ENCODE measurements at places on chromosomes 11 and 22.

GRCh38 chr11:113603277-113604059 lies 102.6 kb downstream of the TMPRSS5 start:
- no peak for DNase-seq

GRCh38 chr11:61700212-61700611 lies 20.0 kb downstream of the DAGLA start:
- DNase-seq: no peak

DNA sequence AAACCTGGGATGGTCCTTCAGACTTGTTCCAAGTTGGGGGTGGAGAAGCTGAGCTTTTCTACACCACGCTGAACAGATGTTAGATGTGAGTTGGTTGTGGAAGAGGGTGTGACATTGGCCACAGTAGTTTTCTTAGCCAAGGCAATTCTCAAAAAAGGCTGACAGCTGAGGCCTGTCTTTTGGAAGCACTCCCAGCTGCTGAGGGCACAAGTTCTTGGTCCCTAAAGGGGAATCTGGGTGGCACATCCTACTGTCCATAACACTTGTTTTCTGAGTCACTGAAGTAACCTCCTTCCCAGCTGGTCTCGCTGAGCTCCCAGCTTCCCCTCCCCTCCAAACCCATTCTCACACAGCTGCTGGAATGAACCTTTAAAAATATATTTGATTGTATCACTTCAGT lies 375.7 kb upstream of the KIRREL3 start:
- DNase-seq: no peak

- no peak for DNase-seq
These were observed 290.3 kb upstream of the API5 start for GRCh38 chr11:43021466-43021865.

DNA sequence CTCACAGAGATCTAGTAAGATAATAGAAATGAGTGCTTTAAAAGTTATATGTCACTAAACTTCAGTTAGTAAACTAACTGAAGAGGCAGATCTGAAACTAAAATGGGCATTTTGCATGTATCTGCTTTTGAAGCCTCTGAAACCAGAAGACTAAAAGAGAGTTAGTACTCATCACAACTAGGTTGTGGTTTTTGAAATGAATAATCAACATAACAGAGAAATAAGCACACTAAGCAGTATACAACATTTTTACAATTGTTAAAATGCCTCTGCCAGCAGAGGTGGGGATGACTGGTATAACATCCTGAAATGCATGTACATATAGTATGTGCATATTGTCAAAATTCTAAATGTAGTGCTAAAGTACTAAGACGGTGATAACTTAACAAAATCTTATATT lies 564.5 kb downstream of the DLG2 start:
- DNase-seq: no peak

DNA sequence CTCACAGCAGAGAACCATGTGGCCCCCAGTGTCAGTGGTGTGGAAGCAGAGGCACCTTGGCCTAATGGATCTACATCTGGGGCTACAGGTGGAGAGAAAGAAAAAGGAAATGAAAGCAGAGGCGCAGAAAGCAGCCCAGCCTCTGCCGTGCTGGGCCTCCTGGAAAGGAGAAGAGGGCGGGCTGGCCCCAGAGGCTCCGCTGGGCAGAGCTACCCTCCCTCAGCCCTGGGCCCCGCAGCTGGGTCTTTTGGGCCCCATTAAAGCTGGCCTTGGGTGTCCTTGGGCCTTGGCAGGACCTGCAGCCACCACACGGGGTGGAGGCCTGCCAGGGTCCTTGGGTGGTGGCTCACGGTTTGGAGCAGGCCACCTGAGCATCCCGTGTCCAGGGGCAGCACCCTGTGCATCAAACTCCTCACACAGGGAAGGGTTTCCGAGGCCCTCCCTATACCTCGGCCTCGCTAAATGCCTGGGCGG lies 31.6 kb upstream of the GAL start:
- no peak for DNase-seq

- no peak for DNase-seq
These were observed 4.1 kb downstream of the RIC3 start for GRCh38 chr11:8164746-8165145.

DNA sequence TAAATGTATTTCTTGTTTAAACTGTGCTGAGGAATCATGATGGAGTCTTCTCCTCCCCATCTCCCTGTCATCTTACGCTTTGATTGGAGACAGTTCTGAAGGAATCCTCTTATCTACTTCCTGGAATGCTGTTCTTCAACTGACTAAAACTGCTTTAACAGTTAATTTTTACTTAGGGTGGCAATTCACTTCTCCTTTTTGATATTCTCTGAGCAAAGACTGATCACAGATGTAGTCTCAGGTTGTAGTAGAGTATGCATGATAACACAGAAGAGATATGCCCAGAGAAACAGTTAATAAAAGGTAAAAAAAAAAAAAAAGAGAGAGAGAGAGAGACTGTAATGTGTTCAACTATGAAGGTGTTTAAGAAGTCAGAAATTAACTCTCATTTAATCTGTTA lies 1.4 kb upstream of the CASP5 start:
- no peak for DNase-seq

DNA sequence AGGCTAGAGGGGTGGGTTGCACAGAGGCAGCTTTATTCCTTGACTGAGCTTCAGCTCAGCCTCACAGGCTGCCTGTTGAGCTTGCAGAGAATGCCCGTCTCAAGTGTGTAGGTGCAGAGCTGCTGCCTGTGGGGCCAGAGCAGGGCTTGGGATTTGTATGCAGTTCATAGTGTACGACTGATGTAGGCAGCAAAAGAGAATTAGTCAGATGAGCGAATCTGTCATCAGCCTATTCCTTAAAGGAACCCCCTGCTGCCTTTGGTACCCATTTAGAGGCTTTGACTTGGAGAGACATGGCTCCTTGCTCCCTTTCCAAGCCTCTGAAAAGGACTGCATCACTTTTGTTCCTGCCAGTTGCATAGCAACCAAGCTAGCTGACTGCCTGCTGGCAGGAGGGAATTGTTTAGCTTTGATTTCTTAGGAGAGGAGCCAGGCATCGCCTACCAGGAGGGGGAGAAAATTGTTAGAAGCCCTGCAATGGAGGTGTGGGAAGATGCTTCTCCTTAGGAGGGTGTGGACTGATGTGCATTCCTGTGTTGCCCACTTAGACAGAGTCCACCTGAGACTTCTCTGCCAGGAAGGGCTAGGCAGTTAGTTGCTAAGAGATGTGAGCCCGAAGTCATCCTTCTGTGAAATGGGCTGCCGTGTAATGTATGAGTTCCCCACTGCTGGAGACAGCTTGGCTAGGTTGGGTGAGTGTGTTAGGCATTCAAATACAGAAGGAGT lies 10.9 kb downstream of the ACO2 start:
- no peak for DNase-seq

DNA sequence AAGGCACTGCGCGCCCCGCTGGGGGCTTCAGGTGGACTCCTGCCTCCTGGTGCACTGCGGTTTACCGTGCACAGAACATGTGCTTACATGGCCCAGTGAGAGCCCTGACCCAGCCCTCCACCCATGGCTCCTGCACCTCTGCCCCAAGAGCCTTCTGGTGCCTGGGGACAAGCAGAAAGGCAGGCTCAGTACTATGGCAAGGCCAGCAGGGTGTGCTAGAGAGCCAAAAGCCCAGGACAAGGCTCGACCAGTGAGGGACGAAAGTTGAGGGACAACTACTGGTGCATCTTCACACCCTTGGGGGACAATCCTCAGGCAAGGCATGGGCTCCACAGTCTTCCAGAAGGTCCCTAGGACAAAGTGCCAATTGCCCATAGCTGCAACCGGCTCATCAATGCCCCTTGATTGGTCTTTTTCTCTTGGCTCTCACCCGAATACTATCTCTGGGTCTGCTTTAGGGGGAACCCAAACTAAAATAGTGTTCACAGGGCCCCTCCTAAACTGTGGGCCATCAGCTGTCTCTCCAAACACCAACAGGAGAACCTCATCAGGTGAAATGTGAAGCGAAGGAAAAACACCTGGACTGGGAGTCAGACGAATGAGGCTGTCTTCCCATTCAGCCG lies 13.5 kb downstream of the PGA5 start:
- DNase-seq: peak; percentile 84

DNA sequence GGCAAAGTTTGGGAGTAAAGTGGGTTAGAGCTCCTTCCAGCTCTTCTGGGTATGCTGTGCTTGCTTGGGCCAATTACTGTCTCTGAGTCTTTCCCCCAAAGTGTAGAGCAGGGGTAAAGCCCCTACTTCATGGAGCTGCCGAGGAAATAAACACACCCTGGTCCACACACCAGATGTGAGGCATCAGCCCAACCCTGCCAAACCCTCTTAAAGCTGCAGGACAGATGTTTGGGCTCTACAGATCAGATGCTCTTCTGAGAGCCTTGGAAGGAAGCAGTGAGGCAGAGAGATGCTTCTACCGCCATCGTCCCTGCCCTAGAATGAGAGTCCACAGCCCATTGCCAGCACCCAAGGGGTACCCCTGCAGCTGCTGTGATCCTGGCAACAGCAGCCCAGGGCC lies 64.7 kb downstream of the ELFN2 start:
- DNase-seq: no peak

DNA sequence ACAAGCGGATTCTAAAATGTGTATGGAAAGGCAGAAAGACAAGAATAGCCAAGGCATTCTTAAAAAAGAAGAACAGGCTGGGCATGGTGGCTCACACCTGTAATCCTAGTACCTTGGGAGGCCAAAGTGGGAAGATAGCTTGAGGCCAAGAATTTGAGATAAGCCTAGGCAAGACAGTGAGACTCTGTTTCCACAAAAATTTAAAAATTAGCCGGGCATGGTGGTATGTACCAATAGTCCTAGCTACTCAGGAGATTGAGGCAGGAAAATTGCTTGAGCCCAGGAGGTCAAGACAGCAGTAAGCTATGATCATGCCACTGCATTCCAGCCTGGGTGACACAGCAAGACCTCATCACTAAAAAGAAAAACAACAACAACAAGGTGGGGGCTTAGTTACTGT lies 46.0 kb upstream of the PPP2R1B start:
- no peak for DNase-seq

DNA sequence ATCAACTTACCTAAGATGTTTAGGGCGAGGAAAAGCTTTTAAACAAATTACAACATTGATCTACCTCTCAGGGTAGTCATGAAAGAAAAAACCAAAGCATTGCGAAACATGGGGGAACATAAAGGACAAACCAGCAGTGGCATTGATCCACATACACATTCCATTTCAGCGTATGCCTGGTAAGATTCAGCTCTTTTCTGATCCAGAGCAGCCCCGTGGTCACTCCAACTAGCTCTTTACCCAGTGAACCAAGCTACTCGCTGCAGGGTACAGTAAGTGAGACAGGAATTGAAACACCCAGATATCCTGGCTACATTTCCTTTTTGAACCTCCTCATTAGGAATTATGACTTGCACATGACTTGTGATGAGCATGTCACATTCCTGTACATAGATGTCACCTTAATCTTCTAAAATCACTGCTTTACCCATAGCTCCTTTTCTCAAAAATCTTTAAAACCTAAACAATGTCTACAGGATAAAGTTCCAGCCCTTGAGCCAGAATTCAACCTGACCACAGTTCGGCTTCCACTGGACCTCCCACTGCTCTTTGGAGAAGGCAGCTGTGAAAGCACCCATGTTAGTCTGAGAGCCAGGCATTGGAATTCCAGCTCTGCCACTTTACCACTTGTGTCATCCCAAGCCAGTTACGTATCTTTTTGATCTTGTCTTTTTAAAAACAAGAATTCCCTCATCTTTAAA lies 42.9 kb upstream of the AKIP1 start:
- no peak for DNase-seq

DNA sequence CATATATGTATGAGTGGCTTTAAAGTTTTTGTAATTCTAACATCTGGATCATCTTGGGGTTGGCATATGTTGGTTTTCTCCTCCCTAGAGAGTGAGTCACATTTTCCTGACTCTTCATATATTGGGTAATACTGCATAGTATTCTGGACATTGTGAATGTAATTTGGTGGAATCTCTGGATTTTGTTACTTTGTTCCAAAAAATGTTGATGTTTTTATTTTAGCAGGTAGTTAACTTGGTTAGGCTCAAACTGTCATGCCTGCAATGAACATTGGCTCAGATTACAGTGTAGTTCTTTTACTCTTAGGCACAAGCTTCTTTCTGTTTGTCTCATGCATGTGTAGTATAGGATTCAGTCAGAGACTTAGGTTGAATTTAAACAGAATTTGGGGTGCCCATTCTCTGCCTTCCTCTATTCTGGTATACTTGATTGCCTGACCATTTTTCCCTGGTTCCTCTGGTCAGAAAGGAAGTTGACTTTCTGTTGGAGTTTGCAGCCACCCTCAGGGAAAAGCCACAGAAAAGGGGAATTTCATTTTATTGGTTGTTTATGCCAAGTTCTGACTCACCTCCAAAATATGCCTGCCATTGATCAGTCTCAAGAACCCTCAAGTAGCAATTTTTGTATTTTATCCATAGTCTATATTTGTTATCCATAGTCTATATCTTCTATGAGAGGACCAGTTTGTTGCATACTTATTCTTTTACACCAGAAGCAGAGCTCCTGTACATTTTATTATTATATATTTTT lies 151.7 kb downstream of the UVRAG start:
- DNase-seq: peak; percentile 29

DNA sequence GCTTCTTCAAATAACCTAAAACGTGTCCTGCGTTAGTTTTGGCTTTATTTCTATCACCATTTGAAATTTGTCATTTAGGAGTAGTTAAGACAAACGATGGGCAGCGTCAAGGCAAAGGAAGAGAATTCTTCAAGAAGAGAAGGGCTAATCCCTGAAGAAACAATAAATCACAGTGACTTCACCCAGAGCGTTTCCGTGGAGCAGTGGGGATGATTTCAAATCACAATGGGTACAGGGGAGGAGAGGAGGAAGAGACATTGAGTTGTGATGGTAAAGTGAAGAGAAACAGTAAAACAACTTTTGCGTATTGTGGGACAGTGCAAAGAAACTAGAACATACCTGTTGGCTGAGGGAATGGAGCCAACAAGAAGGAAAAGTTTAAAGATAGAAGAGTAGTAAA lies 9.7 kb downstream of the PDGFD start:
- no peak for DNase-seq

DNA sequence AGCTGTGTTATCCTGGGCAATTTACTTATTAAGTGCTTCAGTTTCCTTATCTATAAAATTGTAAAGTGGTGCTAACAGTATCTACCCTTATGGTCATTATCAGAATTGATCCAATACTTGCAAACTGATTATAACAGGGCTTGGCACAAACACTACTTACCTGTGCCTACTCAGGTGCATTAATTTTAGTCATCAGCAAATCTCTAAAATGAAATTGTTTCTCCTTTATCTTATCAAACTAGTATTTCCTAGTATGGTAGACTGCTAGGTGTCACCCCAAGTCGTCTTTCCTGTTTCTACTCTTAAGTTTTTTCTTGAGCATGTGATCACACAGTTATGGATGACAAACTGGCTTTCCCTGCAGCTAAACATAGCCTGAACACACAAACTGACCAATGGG lies 4.3 kb upstream of the SLC25A17 start:
- no peak for DNase-seq

DNA sequence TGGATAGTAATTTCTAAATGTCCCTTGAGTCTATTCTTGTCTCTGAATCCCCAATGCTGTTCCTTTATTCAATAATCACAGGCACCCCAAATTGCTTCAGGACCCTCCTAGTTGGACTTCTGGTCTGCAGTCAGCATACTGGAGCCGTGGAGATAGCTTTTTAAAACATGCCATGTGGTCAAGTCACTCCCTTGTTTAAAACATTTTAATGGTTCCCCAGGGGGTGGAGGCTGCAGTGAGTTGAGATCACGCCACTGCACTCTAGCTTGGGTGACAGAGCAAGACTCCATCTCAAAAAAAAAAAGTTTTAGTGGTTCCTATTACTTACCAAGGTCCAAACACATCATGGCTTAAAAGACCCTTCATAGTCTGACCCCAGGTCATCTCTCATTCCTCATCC lies 220.3 kb downstream of the ADAMTS15 start:
- no peak for DNase-seq

- peak; percentile 75 for DNase-seq
These were observed 104.7 kb upstream of the CARD18 start for GRCh38 chr11:105244160-105244825.

Measured in COLO829 (cell line).